ENCODE measurements at places on chromosomes 2 and 18.

GRCh38 chr2:52918551-52918950, 849.1 kb upstream of the CHAC2 start:
- H3K4me1 ChIP-seq = no peaks in the 10 kb centered on the region
- DNase-seq = no peak

GRCh38 chr2:173606619-173607248, 252.1 kb downstream of the CDCA7 start:
- H3K27me3 ChIP-seq = no peaks in the 10 kb centered on the region
- H3K36me3 ChIP-seq = no peaks in the 10 kb centered on the region
- H3K4me3 ChIP-seq = no peak overlapping the region
- DNase-seq = no peak
- no peak overlapping the region for H3K27ac ChIP-seq

- no peaks in the 10 kb centered on the region for H3K4me1 ChIP-seq
- H3K27ac ChIP-seq = no peak overlapping the region
- H3K27me3 ChIP-seq = no peaks in the 10 kb centered on the region
- H3K4me3 ChIP-seq = no peak overlapping the region
- no peaks in the 10 kb centered on the region for H3K36me3 ChIP-seq
- DNase-seq = no peak
These were observed 33.9 kb downstream of the FBXO15 start for GRCh38 chr18:74113711-74114110.

- no peaks in the 10 kb centered on the region for H3K4me1 ChIP-seq
- H3K27ac ChIP-seq = no peak overlapping the region
- H3K27me3 ChIP-seq = no peaks in the 10 kb centered on the region
These were observed 268.2 kb upstream of the FBXO11 start for GRCh38 chr2:48174503-48174902.

GRCh38 chr2:234496835-234497593, at the start of gene ARL4C:
Gene ARL4C (minus strand): TSS chr2:234497081. CDS start chr2:234496586, 495 bp downstream.
- H3K36me3 ChIP-seq = no peaks in the 10 kb centered on the region
- no peaks in the 10 kb centered on the region for H3K27me3 ChIP-seq
- DNase-seq = peak; percentile 95
- H3K4me1 ChIP-seq = no peaks in the 10 kb centered on the region
- peak within 1 kb of the TSS; percentile 76 for H3K27ac ChIP-seq

- no peak overlapping the region for H3K4me3 ChIP-seq
- no peaks in the 10 kb centered on the region for H3K4me1 ChIP-seq
- H3K36me3 ChIP-seq = peaks cover 14% of the 10 kb centered on the region
- no peak for DNase-seq
- no peak overlapping the region for H3K27ac ChIP-seq
These were observed 47.2 kb downstream of the VAPA start for GRCh38 chr18:9961041-9961440.

- no peak overlapping the region for H3K4me3 ChIP-seq
- peaks cover 17% of the 10 kb centered on the region for H3K4me1 ChIP-seq
- peak; percentile 65 for DNase-seq
- peak overlapping the region; percentile 39 for H3K27ac ChIP-seq
- no peaks in the 10 kb centered on the region for H3K36me3 ChIP-seq
These were observed 63.8 kb downstream of the PDE11A start for GRCh38 chr2:178008636-178009289.

GRCh38 chr18:32920796-32921787, 148.3 kb upstream of the KLHL14 start:
- no peaks in the 10 kb centered on the region for H3K27me3 ChIP-seq
- DNase-seq = no peak
- H3K36me3 ChIP-seq = no peaks in the 10 kb centered on the region
- H3K4me3 ChIP-seq = no peak overlapping the region
- H3K4me1 ChIP-seq = no peaks in the 10 kb centered on the region

DNA sequence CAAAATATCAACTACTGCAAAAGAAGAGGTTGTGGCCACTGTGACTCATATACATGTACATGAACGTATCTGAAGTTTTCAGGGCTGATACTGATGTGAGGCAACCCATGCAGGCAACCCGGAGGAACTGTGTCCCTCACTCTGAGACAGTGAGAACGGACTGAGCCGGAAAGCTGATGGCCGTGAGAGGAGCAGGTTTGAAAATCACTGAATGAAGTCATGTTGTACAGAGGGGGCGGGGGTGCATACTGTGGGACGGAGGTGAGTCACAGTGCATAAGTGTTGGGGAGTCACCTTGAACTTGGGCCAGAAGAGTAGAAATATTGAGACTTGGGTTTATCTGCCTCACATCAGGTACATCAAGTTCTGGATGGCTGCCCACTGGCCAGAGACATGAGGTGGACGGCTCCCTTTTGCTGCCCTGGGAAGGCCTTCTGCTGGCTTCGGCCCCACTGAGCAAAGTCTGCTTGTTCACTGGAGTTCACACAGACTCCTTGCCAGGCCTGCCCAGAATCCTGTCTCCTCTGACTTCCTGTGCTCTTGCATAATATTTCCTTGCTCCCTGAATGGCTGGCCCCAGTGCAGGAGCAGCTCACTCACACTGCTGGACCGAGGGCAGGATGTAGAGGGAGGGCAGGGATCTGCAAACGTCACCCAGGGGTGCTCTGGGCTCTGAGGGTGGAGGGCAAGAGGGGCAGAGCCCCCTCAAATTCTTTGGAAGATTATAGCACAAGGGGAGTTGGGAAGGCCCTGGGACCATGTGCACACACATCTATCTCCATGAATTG, 18.1 kb downstream of the EPAS1 start:
- peaks cover 46% of the 10 kb centered on the region for H3K4me1 ChIP-seq
- H3K36me3 ChIP-seq = no peaks in the 10 kb centered on the region
- no peak overlapping the region for H3K4me3 ChIP-seq
- H3K27me3 ChIP-seq = no peaks in the 10 kb centered on the region

- no peak overlapping the region for H3K27ac ChIP-seq
- H3K36me3 ChIP-seq = no peaks in the 10 kb centered on the region
These were observed 18.0 kb downstream of the COLEC11 start for GRCh38 chr2:3612639-3613523.

GRCh38 chr2:234550511-234551107, 53.7 kb upstream of the ARL4C start:
- no peaks in the 10 kb centered on the region for H3K27me3 ChIP-seq
- H3K27ac ChIP-seq = no peak overlapping the region
- no peak overlapping the region for H3K4me3 ChIP-seq
- DNase-seq = peak; percentile 84
- H3K36me3 ChIP-seq = no peaks in the 10 kb centered on the region

DNA sequence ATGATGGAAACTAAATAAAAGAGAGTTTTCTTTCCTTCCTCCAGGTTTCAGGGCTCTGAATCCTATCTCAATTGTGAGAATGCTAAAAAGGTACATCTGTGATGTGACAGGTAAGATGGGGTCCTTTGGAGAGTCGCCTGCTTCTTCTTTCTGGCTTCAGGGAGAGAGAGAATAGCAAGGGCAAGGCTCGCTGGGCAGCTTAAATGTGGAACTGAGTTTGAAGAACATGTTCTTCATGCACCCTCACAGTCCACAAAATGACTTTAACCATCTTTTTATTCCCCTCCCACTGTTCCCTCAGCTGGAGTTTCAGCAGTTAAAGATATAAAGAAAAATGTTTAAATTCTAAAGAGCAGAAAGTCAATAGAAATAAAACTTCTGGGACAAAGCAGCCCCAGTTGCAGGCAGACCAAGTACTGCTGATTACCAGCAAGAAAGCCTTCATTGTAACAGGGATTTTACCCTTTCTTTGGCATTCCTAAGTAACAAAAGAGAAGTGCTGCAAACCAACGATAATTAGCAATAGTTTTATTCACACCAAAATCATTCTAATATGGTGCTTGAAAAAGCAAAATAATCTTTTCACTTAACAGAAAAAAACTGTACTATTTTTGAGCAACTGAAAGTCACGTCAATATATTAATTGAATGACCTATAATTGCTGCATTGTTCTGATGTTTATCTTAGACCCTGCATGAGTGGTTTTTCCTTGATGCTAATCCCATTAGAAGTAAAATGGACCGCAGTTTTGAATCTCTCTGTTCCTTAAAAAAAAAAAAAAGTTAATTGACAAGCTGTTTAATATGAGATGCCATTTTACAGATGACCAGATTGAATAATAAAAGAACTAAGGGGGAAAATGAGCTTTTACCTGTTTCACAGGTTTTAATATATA, 61.5 kb downstream of the LRP2 start:
- no peaks in the 10 kb centered on the region for H3K27me3 ChIP-seq
- H3K36me3 ChIP-seq = no peaks in the 10 kb centered on the region
- DNase-seq = no peak
- no peak overlapping the region for H3K4me3 ChIP-seq
- no peaks in the 10 kb centered on the region for H3K4me1 ChIP-seq

- H3K4me3 ChIP-seq = no peak overlapping the region
- no peak for DNase-seq
- no peaks in the 10 kb centered on the region for H3K27me3 ChIP-seq
- no peak overlapping the region for H3K27ac ChIP-seq
- H3K36me3 ChIP-seq = no peaks in the 10 kb centered on the region
These were observed 14.9 kb downstream of the ICOS start for GRCh38 chr2:203951366-203951902.

All from SK-N-SH (cell line).